ENCODE measurements at places on chromosomes 3 and 15.
A peak's percentile ranks its signal among the peaks of the same experiment; 100 is the strongest.

GRCh38 chr15:86231864-86232721 lies 152.4 kb downstream of the AGBL1 start:
- DNase-seq, result peak; percentile 25

GRCh38 chr3:153640689-153641665 lies 479.0 kb downstream of the RAP2B start:
- DNase-seq, result no peak

DNA sequence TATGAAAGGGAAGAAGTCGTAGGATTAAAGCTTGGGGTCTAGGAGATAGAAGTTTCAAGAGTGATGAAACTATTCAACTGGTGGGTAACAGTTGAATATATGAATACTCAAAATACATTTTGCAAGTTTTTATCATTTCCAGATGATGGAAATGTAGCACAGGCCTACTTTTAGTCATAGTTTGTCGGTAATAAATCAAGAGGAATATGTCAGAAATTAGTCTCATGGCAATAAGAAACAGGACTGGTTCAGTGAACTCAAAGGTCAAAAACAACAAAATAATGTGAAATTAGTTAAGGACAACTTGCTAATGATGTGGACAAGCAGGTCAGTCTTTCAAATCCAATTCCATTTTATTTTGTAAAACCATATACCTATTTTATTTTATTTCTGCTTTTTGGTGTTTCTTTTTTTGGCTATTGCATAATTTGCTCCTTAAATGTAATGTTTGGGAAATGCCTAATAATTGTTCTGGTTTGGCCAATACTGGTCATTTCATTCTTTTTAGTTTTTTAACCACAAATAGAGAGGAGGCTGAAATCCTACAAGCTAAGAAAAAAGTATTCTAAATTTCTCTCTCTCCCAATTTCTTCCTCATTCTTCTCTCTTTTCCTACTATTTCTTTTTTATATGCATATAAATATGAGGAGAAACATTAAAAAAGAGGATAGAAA lies 195.2 kb upstream of the ARHGEF26 start:
- no peak for DNase-seq

DNA sequence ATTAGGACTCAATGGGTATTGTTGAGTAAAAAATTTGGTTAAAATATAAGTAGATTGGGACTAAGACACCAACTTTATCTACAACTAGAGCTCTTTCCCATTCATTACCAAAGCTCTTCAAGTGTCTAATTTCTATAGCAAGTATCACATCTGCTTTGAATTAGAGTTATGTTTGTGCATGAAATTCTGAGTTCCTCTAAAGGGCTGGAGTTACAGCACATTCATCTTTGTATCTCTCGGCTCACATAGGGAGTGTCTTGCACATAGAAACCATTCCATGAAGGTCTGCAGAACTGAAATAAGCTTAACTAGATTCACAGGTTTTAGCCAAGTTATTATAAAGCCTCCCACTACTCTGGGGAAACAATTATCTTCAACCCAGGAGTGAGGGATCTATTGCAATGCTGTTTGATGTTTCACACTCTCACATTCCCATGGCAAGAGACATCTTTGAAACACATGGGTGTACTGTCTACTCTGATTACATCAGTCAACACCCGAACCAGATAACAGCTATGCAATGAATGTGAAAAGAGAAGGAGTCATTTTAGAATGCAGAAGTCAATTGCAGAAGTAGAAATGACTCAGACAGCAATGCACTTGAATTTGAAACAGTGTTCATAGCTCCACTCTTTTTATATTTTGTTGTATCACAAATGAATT lies 93.1 kb upstream of the KBTBD8 start:
- no peak for DNase-seq

DNA sequence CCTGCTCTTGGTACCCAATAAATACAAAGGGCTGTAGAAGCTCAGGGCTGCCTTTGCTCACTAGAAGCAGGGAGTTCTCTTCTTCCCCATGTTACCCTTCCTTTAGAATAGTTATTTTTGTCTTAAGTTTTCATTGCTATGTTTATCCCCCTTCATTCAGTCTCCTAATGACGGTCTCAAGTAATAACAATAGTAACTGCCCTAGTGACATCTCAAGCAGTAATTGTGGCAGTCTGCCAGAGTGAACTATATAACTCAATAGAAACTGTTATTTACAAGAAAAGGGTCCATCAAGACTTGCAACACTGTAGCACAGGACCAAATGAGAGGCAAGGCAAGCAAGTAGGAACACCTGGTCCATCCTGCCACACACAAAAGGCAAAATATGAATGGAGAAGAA lies 32.5 kb upstream of the SIN3A start:
- DNase-seq, result no peak

DNA sequence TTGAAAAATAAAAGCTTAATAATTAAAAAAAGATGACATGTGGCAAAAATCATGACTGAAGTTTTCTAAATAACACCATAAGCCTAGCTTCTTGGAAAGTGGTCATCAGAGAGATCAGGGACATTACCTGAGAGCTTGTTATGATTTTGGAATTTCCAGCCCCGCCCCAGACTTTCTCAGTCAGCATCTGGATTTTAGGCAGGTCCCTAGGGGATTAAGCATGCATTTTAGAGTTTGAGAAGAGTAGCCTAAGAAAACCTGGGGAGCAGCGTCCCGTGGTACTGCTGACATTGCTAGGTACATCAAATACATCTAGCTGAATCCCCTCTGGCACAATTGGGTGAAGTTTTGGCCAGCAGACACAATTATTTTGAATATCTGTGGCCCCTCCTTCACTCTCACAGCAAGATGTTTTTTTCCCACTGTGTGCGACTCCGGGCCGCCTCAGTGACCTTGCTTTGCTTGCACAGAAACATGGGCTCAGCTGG lies 58.7 kb upstream of the MEF2A start:
- no peak for DNase-seq

GRCh38 chr15:51180011-51180410 lies 85.3 kb upstream of the TNFAIP8L3 start:
- DNase-seq, result no peak

DNA sequence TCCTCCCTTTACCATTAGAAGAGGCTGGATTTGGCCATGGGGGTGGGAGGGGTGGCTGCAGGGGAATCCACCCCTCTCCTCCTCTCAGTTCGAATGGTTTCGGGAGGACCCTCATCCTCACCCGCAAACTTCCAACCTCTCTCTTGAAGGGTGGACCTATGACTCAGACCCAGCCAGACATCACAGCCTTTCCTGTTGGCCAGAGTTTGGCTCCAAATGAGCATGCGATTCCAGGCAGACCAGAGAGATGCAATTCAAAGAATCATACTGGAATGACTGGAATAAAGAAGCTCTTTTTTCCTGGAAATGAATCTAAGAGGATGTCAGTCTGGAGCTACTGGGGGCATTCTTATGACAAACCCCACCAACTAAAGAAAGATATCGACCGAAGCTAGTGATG lies 516.7 kb upstream of the MDFIC2 start:
- no peak for DNase-seq

DNA sequence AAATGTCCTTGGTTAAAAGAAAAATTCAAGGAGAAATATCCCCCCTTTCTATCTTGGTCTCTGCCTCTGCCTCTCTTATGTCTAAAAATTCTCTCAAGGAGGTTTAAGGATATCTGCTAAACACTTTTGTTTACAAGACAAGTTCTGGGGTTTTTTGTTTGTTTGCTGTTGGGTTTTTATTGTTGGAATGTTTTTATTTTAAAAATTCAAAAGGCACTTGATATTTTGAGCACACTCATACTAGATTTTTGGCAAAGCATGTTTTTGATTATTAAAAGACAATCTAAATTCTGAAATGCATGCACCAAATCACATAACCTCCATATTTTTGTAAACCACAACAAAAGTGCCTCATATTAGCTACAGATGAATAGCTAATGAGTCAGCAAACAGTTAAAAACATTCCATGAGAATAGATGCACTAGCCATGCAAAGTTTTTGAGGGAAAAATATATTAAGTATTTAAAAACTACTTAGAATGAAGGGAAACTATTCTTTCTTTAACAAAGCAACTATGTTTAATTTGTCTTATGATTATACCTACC lies 84.6 kb downstream of the ZBTB20 start:
- no peak for DNase-seq

- no peak for DNase-seq
Measured at GRCh38 chr3:37504583-37505357, 330.4 kb upstream of the LRRFIP2 start.

- no peak for DNase-seq
Measured at GRCh38 chr15:87669846-87670245, 586.7 kb downstream of the NTRK3 start.

- DNase-seq, result no peak
Measured at GRCh38 chr3:151584566-151584965, 123.7 kb upstream of the IGSF10 start.

- DNase-seq, result no peak
Measured at GRCh38 chr15:66569461-66570137, 3.8 kb upstream of the LCTL start.

DNA sequence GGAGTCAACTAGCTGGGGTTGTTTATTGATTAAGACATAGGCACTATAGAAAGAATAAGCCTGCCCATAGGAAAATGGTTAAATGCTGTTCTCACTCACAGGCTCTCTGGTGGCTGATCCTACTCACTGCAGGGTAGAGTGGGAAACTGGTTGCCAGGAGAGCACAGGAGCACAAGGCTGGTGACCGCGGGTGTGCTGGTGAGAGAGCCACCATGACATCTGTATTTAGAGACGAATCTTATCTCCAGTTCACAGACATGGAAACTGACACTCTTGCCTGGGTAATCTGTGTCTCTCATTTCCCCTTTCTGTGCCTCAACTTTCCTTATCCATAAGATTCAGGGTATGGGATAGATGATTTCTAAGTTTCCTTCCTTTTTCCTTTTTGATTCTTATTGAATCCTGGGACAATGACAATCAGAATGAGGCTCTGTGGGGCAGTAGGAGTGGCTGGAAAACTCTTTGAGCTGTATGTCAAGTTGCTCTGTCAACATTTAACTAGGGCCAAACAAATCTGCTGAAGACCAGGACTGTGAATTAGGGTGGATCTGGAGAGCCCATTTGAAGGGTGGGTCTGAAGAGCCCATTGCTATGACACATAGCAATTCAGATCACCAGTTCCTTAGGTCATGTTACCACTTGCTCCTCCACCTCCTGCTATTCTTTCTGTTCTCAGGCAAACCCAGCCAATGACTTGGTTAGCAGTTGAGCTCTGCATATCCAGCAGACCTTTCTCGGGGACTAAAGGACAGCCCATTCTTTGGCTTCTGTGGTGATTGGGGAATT lies 286.1 kb upstream of the TBL1XR1 start:
- DNase-seq, result no peak

DNA sequence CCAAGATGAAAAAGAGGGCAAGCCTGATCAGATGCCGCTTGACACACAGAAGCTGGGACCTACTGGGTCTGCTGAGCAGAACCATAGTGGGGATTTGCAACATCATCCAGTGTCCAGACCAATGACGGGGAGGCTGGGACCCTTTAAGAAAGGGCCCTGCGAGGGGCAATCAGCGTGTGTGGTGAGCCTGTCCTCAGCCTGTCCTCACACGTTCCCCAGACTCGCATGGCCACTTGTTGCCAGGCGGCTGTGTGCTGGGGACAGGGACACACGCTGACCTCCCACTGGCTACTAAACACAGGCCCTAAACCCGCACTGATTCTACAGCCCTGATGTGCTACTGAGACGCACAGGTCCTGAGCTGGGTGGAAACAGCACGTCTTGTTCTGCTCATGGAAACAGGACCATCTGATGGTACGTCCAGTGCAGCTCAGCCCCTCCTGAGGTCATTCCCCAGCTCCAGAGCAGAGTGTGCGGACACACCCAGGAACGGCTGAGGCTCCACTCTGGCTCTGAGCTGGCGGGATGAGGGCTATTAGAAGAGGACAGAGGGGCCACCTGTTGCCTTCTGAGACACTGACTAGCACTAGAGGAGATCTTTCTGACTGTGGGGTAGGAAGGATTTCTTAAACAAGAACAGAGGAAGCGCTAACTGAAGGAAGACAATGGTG lies 24.4 kb downstream of the PCSK6 start:
- no peak for DNase-seq

DNA sequence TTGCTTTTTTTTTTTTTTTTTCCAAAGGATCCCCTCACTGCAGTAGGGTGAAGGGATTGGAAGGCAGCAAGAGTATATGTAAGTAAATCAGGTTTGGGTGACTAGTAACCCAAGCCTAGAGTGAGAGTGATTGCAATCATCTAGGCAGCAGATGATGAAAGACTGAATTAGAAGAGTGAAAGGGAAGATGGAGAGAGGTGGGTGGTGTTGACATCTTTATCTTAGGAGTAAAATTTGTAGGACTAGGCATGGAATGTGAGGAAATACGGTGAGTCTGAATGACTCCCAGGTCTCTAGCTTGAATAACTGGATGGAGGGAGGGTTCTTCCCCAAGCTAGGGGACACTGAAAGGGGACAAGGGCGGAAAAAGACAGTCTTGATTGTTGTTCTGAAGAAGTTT lies 63.4 kb downstream of the TPRG1 start:
- DNase-seq, result no peak
